ENCODE measurements at places on chromosomes 6 and 20.

GRCh38 chr6:71444222-71444621 is 155.6 kb downstream of the OGFRL1 start:
- no peak for DNase-seq

DNA sequence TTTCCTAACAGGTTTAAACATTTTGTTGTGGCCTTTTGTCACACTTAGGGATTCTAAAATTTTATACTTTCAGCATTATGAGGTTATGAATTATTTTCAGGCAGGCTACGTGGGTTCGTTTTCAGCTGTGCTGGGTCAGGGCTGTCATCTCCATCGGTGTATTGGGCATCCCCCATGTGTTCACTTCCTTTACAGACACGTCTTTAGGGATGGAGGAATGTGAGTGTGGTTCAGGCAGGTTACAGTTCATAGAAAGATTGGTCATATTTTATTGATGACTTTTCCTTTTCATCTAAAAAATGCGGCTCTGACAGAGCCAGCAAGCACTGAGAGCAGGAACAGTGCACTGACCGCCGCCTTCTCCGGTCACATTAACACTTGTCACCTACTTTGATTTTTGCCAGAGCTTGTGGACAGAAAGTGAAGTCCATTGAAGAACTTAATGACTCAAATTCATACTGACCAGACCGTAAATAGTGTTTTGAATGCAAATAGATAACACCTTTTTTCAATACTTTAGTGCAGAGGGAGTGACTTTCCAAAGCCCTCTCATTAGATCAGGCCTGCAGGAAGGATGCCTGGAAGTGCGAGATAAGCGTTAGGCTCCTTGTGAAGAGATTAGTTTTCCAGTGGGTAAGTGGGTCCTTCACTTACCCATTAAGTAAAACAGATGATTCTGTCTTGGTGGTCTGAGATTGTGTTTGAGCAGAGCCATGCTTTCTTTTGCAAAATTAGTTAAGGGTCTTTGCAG is 113.1 kb downstream of the TIAM2 start:
- DNase-seq, result no peak

- no peak for DNase-seq
These were observed 231.9 kb downstream of the CLIC5 start for GRCh38 chr6:45783716-45784115.

GRCh38 chr6:108616973-108617372 is 56.3 kb downstream of the FOXO3 start:
- DNase-seq, result no peak

DNA sequence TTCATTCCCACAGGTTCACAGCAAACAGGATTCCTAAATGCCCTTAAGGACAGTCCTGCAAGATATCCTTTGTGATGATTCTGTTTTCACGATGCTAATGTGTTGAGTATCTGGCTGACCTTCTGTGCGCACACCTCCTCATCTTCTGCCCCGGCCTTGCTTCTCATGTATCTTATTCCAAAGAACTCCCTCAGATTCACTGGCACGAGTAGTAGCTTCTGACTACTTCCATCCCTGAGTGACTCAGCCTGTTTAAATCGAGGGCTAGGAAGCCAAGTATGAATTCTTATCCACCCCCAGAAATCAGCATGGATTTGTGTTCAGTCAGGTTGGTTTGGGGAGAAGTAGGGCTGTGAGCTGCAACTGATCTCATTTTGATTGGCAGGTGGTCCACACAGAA is 190.2 kb upstream of the SNX9 start:
- DNase-seq, result no peak

DNA sequence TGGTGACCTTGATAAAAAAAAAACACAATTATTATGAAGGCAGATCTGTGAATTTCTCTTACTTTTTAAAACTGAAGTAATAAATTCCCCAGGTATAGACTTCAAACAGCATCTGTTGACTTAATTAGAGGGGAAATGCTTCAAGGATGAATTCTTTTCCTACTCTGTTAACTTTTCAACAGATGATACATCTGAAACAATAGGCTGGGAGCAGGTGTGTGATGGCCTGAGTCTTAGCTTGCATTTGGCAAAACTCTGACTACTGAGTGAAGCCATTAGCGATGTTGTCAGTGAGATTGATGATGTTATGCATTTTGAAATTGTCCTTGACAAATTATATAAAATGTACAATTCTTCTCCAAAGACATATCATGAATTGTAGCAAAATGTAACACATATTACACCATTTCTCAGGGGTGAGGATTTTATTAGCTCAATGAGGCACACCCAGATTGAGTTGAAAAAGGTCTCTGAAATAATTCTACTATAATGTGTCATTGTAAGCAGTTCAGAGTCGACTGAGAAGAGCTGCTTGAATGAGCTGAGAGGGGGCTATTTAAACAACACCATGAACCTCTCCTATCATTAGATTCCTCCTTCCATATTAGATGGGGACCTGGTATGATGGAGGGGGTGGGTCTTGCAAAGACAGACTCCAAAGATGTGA is 39.6 kb upstream of the OGFRL1 start:
- DNase-seq, result no peak

DNA sequence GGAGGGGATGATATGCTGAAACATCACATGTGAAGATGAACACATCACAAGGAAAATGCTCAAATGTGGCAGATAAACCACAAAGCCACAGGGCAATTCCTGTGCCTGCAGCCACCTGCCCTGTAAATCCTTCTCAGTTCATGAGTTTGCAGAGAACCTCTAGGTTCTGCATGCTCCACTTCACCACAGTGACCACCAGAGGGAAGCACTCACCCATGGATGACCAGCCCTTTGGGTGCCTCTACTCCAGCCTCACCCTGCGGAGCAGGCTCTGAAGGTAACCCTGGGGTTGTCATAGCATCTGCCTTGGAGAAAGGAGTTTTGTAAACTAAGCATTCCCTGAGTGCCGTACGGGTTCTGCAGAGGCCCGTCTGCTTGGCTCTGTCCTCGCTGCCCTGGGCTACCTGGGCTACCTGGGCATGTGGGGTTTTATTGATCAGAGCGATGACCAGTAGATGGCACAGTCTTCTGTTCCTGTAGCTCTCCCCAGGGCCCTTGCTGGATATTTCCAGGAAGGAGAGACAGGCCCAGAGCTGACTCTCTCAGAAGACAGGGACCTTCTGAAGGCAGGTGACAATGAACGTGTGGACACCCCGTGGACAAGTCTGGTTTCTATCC is 31.7 kb upstream of the CST1 start:
- DNase-seq, result no peak
